ENCODE measurements at places on chromosomes 11 and 22.

- DNase-seq = no peak
Observed at GRCh38 chr11:45651841-45652749, 13.3 kb downstream of the CHST1 start.

DNA sequence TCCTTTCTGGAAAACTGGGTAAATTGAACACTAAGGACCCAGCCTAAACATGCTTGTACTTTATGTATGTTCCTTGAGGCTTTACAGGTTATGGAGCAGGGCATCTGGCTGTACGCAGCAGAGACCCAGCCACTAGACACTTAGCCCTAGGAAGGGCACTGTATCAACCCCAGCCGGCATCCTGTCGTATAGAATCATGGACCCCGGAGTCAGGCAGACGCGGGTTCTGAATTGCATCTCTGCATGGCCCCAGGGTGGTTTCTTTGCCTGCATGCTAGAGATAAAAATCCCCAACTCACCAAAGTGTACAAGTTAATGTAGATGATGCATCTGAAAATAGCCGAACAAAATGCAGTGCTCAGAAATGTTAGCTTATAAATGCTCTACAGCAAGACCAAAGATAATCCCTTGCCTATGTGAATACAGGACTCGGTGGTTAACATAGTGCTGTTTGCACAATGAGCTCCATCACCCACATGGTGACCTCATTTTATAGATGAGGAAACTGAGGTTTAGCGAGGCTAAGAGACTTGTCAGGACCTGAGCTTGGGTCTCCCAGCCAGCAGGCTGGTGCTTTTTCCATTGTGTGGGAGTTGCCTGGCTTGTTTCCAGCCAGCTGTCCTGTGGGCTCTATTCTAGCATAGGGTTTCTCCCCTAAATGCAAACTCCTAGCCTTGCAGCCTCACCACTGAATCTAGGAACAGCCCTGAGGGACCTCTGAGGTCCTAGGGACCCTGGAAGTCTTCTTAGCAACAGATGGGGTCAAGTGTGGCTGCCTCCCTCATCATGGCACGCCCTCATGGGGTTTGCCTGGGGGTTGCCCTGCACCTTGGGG is 7.3 kb downstream of the CD6 start:
- no peak for DNase-seq

- DNase-seq = no peak
Observed at GRCh38 chr22:29117799-29118477, 45.1 kb downstream of the KREMEN1 start.

- no peak for DNase-seq
Observed at GRCh38 chr11:114281388-114281956, 14.7 kb upstream of the NNMT start.

DNA sequence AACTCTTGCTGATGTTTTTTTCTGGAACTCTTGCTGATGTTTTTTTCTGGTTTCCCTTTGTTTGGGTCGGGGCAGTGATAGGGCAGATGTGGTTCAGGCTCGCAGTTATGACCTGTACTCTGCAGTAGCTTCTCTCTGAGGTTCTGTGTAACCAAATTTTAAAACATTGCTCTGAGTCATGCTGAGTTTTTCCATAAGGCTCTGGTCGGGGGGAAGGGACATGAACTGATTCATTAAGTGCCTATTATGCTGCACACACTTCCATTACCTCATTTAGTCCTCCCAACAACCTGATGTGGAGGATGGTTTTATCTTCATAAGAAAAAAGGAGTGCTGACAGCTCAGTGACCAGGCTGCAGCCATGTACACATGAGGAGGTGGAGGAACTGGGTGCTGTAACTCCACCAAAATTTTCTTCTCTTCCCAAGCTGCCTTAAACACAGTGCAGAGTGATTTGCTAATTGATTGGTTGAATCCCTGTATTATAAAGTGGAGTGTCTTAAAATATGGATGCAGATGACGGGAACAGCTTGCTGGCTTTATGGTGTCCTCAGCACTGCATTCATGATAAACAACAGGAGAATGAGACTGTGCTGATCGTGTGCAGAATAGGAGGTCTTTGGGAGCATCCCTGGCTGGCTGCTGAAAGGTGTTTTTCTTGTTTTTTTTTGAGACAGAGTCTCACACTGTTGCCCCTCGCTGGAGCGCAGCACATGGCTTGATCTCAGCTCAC is 19.1 kb downstream of the TNRC6B start:
- no peak for DNase-seq

GRCh38 chr22:47094861-47095330 is 332.4 kb downstream of the TBC1D22A start:
- DNase-seq = no peak

DNA sequence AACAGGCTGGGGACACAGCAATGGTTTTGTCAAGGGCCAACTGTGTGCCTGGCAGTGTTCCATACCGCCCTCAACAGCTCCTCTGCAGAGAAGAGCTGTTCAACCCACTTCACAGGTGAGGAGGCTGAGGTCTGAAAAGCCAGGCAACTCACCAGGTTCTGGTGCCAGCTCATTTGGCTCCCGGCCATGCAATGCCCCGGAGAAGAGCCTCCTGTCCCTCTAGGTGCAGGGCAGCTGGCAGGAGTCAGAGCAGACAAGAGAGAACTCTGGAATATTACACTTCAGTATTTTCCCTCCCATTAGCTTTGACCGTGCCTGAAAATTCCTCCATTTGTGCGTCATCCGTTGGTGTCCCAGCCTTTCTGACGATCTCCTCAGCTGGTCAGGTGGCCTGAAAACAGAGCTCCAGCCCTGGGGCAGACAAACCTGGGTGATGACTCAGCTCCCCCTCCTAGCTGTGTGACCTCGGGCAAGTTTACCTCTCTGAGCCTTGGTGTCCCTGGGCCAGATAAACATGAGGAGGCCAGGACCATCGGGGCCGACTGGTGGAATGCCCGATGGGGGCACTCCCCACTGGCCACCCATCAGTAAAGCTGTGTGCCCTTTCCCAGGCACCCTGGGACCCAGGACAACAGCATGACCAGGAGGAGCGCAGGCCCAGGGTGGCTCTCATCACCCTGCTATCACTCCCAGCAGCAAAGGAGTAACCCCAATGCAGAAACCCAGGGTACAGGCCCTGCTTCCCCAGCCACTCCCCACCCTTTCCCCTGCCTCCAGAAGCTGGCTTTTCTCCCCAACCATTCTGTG is 9.6 kb upstream of the C1QTNF6 start:
- no peak for DNase-seq

DNA sequence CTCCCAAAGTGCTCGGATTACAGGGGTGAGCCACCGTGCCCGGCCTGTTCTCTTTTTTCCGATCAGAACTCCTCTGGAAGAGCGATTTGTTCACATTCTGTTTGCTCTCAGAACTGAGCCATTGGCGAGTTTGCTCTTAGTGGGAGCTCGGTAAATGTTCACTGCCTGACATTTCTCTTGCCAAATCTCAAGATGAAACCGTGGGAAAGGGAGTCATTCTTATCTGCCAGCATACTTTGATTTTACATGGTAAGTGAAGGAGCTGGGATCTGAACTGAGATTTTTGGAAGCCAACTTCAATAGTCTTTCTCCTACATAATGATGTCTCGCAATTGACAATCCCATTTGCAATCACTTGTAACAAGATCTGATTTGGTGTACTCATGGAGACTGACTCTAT is 445.8 kb upstream of the ISX start:
- no peak for DNase-seq
